ENCODE measurements at places on chromosomes 1 and 21.

DNA sequence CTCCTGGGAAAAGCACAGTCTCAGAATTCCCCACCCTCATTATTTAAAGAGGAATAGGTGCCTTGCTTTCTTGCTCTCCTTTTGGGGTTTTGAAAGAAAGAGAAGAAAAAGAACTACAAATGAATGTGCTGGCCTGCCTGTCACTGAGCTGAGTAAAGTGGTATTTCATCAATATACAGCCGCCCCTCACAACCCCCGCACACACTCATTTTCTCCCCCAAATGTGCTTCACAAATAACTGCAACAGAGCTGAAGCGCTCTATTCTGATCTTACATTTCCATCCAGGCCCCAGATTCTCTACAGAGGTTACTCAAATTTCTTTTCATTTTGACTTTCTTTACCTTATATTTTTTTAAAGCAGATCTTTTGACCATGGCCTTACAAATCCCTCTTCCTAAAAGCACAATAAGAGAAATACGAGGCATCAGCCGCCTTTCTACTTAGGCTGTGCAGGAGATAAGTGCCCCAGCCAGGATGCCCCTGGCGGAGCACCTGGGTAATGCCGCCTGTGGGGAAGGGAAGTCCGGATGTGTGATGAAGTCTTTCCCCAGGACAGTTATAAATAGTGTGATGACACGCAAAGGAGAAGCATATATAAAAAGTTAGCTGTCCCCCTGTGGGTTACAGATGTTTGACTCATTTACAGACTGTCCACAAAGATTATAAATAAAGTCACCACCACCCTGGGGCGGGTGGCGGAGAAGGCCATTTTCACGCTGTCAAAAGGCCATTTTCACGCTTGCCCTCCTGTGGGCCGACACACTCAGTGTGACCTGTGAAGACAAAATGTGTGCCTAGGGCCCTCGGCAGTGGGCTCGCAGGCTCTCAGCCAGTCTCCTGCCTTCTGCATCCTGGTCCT lies 6.5 kb downstream of the KCNN3 start:
- DNase-seq: peak; percentile 76

DNA sequence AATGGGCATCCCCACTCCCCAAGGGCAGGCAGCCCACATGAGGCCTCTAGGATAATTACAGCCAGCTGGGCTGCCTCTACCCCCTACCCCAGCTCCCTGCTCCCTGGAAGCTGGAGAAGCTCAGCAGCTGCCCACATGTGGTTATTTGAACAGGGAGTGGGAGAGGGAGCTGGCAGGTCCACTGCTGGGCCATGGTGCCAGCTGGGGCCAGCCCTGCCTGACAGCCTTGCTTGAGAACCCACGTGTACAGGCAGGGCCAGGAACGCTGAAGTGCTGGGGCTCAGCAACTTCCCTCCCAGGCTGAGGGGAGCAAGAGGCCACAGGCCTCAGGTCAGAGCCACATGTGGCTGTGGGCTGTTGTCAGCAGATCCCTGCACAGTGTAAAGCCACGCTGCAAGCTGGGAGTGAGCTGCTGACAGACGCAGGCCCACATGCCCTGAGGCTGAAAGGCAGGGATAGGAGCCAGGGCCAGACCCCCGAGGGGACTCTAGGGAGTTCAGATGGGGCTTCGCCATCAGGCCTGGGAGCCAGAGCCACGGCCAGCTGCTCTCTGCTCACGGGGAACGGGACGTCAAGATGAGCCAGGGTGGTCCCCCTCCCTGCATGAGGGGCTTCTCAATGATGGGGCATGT lies 129.0 kb downstream of the SYF2 start:
- DNase-seq: no peak

- no peak for DNase-seq
These were observed 33.1 kb upstream of the SIM2 start for GRCh38 chr21:36665806-36666205.

- DNase-seq: no peak
These were observed 1.6 kb upstream of the SESN2 start for GRCh38 chr1:28257736-28258135.

DNA sequence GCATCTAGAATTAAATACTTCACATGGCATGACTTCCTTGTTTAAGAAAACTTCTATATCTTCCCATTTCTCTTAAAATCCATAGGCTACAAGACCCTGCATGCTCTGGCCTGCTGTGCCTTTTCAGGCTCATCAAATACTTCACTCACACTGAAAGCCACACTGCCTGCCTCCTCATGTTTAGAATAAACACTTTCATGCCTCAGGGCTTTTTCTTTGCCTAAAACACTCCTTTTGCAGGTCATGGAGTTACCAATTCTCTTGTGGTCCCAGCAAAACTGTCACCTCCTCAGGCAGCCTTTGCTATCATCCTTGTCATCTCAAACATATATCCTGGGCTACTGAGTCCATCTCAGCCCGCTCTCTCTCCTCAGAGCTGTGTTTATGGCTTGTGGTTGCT lies 5.5 kb downstream of the SGIP1 start:
- no peak for DNase-seq

DNA sequence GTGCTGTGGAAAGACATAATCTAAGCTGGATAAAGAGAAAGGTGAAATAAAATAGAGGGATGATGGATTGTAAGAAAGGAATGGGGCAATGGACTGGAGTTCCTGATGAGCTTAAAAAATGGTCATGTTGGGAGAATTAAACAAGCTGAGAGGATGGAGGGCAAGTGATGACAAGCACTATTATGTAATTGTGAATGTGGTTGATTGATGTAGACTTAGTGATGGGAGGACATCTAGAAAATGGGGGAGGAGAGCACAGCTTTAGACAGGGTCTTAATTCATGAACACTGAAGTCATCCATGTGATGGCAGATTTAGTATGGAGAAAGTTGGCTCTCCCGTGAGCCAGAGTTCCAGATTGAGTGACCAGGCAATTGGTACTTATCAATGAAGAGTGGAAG lies 29.0 kb downstream of the DNAH14 start:
- DNase-seq: no peak

GRCh38 chr1:163115887-163116286 lies 46.7 kb downstream of the RGS4 start:
- DNase-seq: no peak

- DNase-seq: no peak
These were observed 43.2 kb upstream of the VAMP3 start for GRCh38 chr1:7727809-7728471.

GRCh38 chr1:187051618-187052232 lies 223.0 kb downstream of the PLA2G4A start:
- peak; percentile 68 for DNase-seq

- no peak for DNase-seq
These were observed 8.9 kb upstream of the GPR37L1 start for GRCh38 chr1:202113690-202114300.

GRCh38 chr1:205287767-205288559 lies 33.6 kb downstream of the NUAK2 start:
- no peak for DNase-seq

DNA sequence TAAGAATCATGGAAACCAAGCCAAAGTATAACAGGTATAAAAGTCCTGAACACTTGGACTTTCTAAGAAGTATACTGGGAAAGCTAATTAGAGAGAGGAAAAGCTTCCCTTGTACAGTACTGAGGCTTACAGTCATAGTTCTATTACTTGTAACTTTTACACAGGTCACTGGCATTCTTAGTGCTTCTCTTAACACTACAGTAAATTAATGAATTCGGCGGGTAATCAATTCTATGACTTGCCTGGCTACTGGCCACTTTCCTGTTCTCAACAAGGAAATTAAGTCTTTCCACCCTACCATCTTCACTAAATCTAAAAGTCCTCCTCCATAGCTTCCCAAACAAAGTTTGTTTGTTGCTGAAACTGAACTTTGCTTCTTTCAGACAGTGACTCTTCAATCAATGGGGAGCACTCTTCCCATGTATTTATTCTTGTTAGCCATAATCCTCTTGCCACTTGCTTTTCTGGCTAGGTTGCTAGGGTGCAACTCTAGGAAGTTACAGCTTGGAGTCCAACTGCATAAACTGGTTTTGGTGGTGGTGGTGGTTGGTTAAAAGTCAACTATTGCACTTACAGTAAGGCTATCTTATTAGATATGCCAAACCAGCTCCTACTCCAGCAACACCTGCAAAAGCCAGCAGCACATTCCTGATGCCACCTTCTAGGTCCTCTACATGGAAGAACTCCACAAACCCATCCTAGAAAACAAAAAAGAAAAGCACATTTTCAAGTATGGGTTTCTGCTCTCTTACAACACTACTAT lies 2.4 kb downstream of the MCL1 start:
- DNase-seq: no peak

GRCh38 chr1:182484531-182485257 lies 34.7 kb downstream of the RGSL1 start:
- no peak for DNase-seq

DNA sequence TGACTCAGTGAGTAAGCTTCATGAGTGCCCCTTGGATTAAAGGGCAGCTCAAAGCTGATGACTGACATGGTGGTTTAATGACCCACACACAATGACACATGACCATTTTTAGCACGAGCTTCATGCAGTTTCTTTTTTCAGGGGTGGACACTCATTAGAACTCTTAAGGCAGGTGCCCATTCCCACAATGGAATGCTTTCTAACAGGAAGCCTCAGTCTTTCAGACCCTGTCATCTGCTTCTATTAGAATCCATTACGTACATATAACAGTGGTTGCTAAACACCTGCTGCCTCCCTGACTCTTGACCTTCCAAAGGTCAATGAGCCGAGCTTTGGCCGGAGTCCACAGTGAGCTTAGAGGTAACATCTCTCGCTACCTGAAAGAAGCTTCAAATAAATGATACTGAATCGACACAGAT lies 27.4 kb downstream of the AKNAD1 start:
- DNase-seq: no peak

GRCh38 chr1:170309389-170310013 lies 163.7 kb downstream of the NTMT2 start:
- DNase-seq: no peak

- no peak for DNase-seq
These were observed 19.6 kb upstream of the DHCR24 start for GRCh38 chr1:54906586-54906985.

DNA sequence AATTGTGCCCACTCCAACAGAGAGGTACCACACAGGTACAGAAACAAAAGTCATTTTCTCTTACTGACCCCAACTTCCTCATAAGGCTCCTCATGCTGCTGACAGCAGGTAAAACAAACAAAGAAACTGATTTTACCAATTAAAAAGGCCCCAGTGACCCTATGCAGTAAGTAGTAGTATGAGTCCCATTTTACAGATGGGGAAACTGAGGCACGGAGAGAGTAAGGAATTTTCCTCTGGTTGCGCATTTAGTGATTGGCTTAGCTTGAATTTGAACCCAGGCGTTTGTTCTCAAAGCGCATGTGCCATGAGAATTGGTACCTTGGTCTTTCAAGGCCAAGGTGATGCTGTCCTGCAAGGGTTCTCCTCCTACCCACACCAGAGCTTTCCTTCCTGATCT lies 66.1 kb upstream of the ZBTB40 start:
- no peak for DNase-seq

DNA sequence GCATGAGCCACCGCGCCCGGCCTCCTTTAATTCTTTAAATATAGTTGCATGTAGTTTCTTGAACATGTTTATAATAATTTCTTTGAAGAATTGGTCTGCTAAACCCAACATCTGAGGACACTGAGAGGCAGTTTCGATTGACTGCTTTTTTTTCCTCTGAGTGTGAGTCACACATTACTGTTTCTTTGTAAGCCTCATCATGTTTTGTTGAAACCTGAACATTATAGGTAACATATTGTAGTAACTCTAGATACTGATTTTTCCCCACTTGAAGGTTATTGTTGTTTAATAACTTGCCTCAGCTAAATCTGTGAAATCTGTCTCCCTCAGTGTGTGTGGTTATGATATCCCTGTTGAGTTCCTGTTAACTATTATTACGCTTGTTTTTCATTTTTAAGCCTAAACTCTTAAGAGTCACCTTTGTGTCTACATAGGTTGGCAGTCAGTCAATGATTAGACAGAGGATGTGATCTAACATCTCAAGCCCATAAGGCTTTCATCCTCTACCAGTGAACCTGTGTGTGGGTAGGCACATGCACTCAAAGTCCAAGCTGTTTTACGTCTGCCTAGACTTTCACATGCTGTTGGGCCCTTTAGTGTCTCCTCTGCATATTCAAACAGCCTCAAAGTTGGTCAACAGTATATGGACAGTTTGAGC lies 155.5 kb downstream of the KCNH1 start:
- DNase-seq: no peak

DNA sequence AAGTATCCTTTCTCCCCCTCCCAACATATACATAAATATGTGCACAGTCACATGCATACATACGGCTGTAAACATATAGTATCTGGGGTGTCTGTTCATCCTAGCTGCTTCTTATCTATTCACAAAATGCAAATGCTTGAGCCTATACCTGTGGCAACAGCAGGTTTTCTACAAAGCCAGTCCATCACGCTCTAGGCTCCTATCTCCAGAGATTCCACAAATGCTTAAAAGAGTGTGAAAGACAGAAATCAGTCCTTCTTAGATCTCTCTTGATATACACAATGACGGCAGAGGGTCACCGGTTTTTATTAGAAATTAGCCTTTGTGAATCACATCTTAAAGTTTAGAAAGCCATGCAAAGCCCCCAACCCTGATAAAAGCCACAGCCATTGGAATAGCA lies 139.4 kb downstream of the TPR start:
- no peak for DNase-seq

DNA sequence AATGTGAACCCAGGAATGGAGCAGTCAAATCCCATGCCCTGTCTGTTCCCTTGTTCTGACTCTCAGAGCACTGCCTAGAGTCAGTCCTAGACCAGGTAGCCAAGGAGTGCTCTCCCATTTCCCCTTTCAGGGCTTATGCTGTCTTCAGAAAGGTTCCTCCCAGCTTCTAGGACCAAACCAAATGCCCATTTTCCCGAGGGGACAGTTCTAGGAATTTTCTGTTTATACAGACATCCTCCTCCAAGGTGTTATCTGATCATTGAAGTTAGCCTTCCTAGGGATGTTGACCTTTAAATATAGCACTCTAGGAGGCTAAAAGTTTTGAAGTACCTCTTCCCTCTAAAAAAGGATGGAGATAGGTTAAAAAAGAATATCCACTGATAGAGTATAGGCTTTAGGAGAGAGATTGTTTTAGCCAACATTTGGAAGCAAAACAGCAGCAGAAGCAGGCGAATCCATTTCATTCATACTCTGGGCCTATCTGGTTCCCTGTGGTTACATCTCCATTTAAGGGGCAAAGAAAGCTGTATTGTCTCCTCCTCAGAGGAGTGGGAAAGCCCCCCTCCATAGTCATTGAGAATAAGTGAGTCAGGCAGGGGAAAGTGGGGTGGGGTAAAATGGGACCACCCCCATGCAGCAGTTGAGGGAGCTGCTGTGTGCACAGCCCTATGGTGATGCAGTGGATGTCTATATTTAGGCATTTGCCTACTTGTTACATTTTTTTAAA lies 126.5 kb downstream of the SPATA46 start:
- no peak for DNase-seq

DNA sequence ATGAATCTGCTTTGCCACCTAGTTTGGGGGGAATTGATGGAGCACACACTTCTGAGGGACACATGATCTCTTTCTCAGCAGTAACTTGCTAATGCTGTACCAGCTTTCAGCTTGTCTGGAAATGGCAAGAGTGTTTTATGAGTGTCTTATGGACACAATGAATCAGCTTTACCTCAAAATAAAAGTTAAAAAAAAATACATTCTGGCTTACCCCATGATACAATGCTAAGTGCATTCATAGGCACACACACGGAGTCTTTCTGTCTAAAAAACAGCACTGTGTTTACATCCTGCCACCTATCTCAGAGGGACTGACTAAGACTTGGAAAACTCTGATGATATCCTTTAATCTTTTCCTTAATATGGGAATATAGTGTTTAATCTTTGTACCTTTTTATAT lies 455.5 kb upstream of the ADAMTS5 start:
- DNase-seq: no peak
